ENCODE measurements at places on chromosomes 4 and X. TPM values are rescaled to one million over a fixed set of nuclear protein-coding genes. Genes with fewer than 3 reads are reported as not detected.
A peak's percentile ranks its signal among the peaks of the same experiment; 100 is the strongest.

Gene SPANXB1
- total RNA-seq, result not detected

Gene FRG2
- not detected for total RNA-seq

GRCh38 chr4:123674762-123675465, 278.3 kb downstream of the SPRY1 start:
- H3K4me1 ChIP-seq, result peaks cover 12% of the 10 kb centered on the region
- H3K36me3 ChIP-seq, result no peaks in the 10 kb centered on the region
- DNase-seq, result no peak
- no peak overlapping the region for H3K27ac ChIP-seq

DNA sequence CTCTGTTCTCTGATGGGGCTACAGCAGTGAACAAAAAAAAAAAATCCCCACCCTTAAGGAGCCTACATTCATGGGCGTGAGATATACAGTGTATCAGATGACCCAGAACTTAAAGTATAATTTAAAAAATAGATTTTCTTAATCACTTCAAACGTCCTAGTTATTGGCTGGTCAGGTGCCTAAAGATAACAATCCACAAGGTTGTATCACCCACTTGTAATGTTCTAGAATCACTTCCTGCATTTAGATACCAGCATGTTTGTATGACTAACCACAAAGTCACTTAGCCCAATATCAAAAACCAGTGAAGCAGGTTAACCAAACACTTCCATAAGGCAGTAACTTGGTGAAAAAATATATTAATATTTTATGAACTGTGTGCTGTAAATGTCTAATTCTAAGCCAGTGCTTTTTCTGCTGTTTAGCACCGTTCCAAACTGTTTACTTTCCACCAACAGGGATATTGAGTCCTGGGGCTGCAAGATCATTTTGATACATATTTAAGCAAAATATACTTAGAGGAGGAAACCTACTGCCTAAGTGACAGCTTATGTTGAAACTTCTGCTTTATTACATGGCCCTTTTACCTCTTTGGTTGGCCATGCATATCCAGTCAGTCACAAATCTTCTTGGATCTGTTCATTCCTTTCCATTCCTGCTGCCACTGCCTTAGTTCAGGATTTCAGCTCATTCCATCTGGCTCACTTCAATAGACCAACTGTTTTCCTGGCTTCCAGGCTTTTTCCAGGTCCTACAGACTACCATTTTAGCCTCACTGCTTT, 43.3 kb downstream of the CD40LG start:
- H3K27me3 ChIP-seq, result no peaks in the 10 kb centered on the region
- no peak for DNase-seq
- no peak overlapping the region for H3K4me3 ChIP-seq
- H3K36me3 ChIP-seq, result no peaks in the 10 kb centered on the region

DNA sequence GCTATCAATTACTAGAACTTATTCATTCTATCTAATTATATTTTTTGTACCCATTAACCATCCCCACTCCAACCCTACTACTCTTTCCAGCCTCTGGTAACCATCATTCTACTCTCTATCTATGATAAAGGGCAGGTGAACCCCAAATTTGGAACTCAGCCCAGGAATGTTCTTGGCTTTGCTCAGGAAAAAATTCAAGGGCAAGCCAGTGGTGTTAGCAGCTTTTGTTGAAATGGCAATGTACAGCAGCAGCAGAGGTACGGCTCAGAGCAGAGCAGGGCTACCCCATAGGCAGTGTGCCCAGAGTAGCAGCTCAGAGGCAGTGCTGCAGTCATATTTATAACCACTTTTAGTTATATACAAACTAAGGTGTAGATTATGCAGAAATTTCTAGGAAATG, 138.2 kb downstream of the RNF150 start:
- no peak overlapping the region for H3K27ac ChIP-seq
- H3K4me1 ChIP-seq, result no peaks in the 10 kb centered on the region
- H3K4me3 ChIP-seq, result no peak overlapping the region
- no peaks in the 10 kb centered on the region for H3K27me3 ChIP-seq
- H3K36me3 ChIP-seq, result no peaks in the 10 kb centered on the region
- DNase-seq, result no peak

DNA sequence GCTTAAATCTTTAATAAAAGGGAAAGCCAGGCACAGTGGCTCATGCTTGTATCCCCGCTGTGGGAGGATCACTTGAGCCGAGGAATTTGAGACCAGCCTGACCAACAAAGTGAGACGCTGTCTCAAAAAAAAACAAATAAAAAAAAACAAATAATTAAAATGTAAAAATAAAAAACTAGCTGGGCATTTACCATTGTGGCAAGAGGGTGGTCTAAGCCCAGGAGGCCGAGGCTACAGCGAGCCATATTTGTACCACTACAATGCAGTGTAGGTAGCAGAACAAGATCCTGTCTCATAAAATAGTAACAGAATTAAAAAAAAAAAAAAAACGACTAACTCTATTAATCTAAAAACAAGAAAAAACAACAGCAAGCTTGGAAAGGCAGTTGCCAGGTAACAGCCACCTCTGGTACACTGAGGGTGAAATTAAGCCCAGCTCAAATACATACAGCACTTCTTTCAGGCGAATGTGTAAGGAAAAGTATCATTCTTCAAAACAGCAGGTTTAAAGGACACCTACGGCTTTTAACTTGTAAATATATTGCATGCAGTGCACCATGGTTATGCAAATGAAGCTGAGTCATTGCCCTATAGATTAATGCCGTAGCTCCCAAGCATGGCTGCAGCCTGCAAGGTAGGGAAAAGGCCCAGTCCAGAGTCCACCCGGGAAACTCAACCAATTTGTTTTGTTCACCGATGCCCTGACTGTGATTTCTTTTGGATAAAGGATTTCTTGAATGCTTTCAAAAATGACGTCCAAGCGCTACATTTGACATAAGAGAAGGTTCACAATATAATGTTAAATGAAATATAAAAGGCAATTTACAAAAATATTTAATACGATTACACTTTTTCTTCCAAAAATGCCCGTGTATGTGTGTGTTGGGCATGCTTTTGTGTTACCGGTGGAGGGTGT, 14.5 kb upstream of the TXLNG start:
- no peaks in the 10 kb centered on the region for H3K36me3 ChIP-seq
- no peaks in the 10 kb centered on the region for H3K4me1 ChIP-seq
- H3K27ac ChIP-seq, result peak overlapping the region; percentile 97
- H3K4me3 ChIP-seq, result no peak overlapping the region
- no peaks in the 10 kb centered on the region for H3K27me3 ChIP-seq

- H3K4me3 ChIP-seq, result no peak overlapping the region
- H3K36me3 ChIP-seq, result no peaks in the 10 kb centered on the region
- no peaks in the 10 kb centered on the region for H3K4me1 ChIP-seq
- no peaks in the 10 kb centered on the region for H3K27me3 ChIP-seq
Observed at GRCh38 chr4:25223802-25224375, 9.9 kb upstream of the PI4K2B start.

- H3K36me3 ChIP-seq, result no peaks in the 10 kb centered on the region
- peaks cover 66% of the 10 kb centered on the region for H3K27me3 ChIP-seq
- H3K4me3 ChIP-seq, result no peak overlapping the region
- H3K27ac ChIP-seq, result no peak overlapping the region
- DNase-seq, result no peak
Observed at GRCh38 chrX:107507744-107508117, 58.3 kb downstream of the FRMPD3 start.

DNA sequence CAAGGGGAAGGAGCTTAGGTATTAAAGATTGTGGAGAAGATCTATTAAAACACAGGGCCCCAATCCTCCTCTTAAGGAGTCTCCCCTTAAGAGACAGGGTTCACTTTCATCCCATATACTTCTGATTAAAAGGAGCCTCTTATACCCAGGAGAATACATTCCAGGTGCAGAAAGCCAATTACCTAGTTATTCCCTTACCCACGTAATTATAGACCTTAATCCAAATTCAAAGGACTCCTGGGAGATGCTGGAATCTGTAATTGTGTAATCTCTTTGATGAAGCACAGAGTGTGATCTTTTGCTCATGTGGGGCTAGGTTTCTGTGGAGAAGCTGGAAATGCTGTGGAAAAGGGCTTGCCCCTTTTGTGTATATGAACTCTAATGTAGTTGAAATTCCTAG, 1.4 kb upstream of the SEC24B start:
- H3K36me3 ChIP-seq, result peaks cover 9% of the 10 kb centered on the region
- no peak overlapping the region for H3K27ac ChIP-seq
- DNase-seq, result no peak
- no peaks in the 10 kb centered on the region for H3K27me3 ChIP-seq
- peak overlapping the region; percentile 92 for H3K4me3 ChIP-seq
- H3K4me1 ChIP-seq, result peaks cover 3% of the 10 kb centered on the region

- no peaks in the 10 kb centered on the region for H3K4me1 ChIP-seq
- no peaks in the 10 kb centered on the region for H3K36me3 ChIP-seq
Observed at GRCh38 chr4:182975806-182976205, 58.6 kb upstream of the DCTD start.

DNA sequence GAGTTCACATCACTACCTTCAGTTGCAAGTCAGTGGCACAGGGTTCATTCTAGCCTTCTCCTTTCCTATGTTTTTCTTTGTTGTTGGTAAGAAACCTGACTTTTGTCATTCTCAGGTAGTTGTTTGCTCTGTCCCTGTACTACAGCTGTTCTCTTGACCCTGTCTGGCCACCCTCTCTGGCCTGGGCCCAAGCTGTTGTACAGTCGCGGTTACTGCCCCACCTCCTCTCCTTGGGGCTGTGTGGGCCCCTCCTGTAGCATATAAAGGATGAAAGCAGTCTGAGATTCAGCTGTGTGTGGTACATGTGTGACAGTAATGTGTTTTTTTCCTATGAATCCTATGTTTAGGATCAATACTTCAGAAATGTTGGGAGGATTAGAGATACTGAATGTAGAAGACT, 12.5 kb downstream of the MOB1B start:
- no peak for DNase-seq
- H3K36me3 ChIP-seq, result peaks cover 15% of the 10 kb centered on the region
- no peak overlapping the region for H3K4me3 ChIP-seq

- H3K4me1 ChIP-seq, result no peaks in the 10 kb centered on the region
- no peaks in the 10 kb centered on the region for H3K36me3 ChIP-seq
- DNase-seq, result peak; percentile 75
- no peaks in the 10 kb centered on the region for H3K27me3 ChIP-seq
Observed at GRCh38 chrX:95076449-95076848, 1402.4 kb downstream of the FAM133A start.

- H3K4me3 ChIP-seq, result no peak overlapping the region
- no peaks in the 10 kb centered on the region for H3K27me3 ChIP-seq
- H3K4me1 ChIP-seq, result no peaks in the 10 kb centered on the region
- no peak overlapping the region for H3K27ac ChIP-seq
- H3K36me3 ChIP-seq, result peaks cover 3% of the 10 kb centered on the region
Observed at GRCh38 chr4:39655876-39656275, 17.2 kb upstream of the SMIM14 start.

Gene ZNF182
- total RNA-seq, result 5.8 TPM

- H3K4me3 ChIP-seq, result no peak overlapping the region
- DNase-seq, result peak; percentile 93
- peak overlapping the region; percentile 15 for H3K27ac ChIP-seq
- H3K36me3 ChIP-seq, result no peaks in the 10 kb centered on the region
- H3K4me1 ChIP-seq, result no peaks in the 10 kb centered on the region
- no peaks in the 10 kb centered on the region for H3K27me3 ChIP-seq
Observed at GRCh38 chr4:55169352-55169961, 44.1 kb upstream of the KDR start.

DNA sequence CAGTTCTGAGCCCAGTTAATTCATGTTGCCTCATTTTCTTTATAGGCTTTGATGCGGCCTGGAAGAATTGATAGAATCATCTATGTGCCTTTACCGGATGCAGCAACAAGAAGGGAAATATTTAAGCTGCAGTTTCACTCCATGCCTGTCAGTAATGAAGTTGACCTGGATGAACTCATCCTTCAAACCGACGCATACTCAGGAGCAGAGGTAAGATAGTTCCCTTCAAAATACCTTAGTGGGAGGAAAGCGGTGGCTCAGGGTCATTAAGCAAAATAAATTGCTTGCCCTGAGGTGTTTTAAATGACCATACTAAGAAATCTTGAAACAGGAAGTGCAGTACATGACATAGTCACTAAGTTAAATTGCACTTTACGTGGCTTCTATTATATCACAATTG, 140.6 kb upstream of the SPRY1 start:
- no peak overlapping the region for H3K27ac ChIP-seq
- H3K4me1 ChIP-seq, result no peaks in the 10 kb centered on the region
- H3K4me3 ChIP-seq, result no peak overlapping the region
- no peak for DNase-seq

DNA sequence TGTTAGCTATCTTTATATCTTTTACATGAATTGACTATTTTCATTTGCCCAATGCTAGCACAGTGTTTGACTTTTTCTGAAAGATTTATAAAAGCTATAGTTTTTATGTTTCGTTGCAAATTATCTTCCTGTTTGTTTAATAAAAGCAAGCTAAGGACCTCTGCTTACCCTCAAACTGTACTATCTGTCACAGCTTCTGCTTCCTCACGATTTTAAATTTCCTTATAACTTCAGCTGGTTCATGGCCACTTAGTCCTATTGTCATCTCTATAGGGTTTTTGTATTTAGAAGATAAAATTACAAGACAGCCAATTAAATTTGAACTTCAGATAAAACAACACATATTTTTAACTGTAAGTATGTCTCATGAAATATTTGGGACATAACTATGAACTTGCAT, 494.0 kb downstream of the PDGFC start:
- DNase-seq, result no peak
- no peak overlapping the region for H3K27ac ChIP-seq
- no peaks in the 10 kb centered on the region for H3K36me3 ChIP-seq
- H3K4me3 ChIP-seq, result no peak overlapping the region
- no peaks in the 10 kb centered on the region for H3K4me1 ChIP-seq

Gene ANXA10
- not detected for total RNA-seq

- H3K4me1 ChIP-seq, result peaks cover 3% of the 10 kb centered on the region
- H3K27ac ChIP-seq, result no peak overlapping the region
- H3K27me3 ChIP-seq, result no peaks in the 10 kb centered on the region
- no peak overlapping the region for H3K4me3 ChIP-seq
- DNase-seq, result peak; percentile 74
- no peaks in the 10 kb centered on the region for H3K36me3 ChIP-seq
Observed at GRCh38 chrX:16930392-16930791, 16.1 kb upstream of the REPS2 start.

Gene OPHN1
- 2.9 TPM for total RNA-seq

DNA sequence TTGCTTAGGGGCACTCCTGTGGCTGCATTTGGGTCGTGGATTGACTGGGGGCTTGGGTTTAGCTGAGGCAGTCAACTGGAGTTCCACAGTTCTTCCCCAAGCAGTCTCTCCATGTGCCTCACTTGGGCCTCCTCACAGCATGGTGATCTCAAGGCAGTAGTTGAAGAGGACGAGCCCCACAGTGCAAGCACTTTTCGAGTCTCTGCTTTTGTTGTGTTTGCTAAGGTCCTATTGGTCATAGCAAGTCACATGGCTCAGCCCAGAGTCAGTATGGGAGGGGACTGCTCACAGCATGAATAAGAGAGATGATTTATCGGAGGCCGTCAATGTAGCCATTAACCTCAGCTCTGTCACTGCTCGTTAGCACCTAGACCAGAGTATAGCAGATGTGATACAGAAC, 29.7 kb downstream of the BMX start:
- DNase-seq, result peak; percentile 51
- H3K4me1 ChIP-seq, result no peaks in the 10 kb centered on the region
- H3K4me3 ChIP-seq, result no peak overlapping the region
- no peaks in the 10 kb centered on the region for H3K27me3 ChIP-seq
- no peaks in the 10 kb centered on the region for H3K36me3 ChIP-seq

Gene ETNPPL
- total RNA-seq, result 13.2 TPM

Gene GAGE2A
- not detected for total RNA-seq

Data from endodermal cell (in vitro differentiated cells).